ENCODE measurements at places on chromosomes 6 and 20. TPM values are rescaled to one million over a fixed set of nuclear protein-coding genes. Genes with fewer than 3 reads are reported as not detected.

The KCNG1 gene
- 0.54 TPM for polyA plus RNA-seq

The SYCP2 gene
- 9.2 TPM for polyA plus RNA-seq

The CCN5 gene
- 0.51 TPM for polyA plus RNA-seq

The GGTLC1 gene
- 1.3 TPM for polyA plus RNA-seq

The MUC21 gene
- not detected for polyA plus RNA-seq

The COQ3 gene
- polyA plus RNA-seq, result 12.1 TPM

The CPNE5 gene
- polyA plus RNA-seq, result 7.3 TPM

Measured in left lung (tissue), 14 donors.